GM20000 (cell line): ENCODE measurements at places on chromosomes 5 and 9.

- DNase-seq, result no peak
Measured at GRCh38 chr9:98641695-98642094, 67.0 kb downstream of the GABBR2 start.

- no peak for DNase-seq
Measured at GRCh38 chr5:73780302-73781080, 154.5 kb downstream of the ARHGEF28 start.

GRCh38 chr9:129886226-129887174, 51.2 kb downstream of the USP20 start:
- no peak for DNase-seq

DNA sequence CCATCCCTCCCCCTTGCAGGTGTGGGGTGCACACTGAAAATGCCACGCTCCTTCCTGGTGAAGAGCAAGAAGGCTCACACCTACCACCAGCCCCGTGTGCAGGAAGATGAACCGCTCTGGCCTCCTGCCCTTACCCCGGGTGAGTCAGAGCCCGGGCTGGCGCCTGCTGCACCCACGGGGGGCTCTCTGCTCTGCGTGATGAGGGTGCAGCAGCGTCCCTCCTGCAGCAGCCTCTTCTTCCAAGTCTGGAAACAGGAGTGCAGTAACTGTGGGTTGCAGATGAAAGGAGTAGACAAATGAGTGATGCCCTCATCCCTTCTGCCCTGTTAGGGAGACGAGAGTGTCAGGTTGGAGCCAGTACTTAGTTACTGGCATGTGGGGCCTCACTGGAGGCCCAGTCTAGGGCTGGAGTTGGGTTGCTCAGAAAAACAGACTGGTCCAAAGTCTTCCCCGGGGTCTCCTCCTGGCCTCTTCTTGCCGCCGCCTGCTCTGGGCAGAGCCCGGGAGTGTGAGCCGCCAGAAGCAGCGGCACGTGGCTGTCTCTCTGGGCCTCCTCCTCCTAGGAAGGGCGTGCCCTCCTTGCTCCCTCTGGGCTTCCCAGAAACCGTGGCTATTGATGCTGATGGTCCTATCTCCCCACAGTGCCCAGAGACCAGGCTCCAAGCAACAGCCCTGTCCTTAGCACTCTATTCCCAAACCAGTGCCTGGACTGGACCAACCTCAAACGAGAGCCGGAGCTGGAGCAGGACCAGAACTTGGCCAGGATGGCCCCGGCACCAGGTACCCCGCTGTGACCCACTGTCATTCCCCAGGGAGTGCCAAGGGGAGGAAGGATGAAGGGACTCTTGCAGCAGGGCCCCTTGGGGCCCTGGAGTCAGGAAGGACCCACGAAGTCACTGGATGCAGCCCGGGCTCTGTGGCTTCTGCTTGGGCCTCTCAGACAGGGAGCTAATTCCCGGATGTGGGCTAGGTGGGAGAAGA, 8.4 kb downstream of the GFI1B start:
- no peak for DNase-seq

- DNase-seq, result no peak
Measured at GRCh38 chr5:29218138-29218537, 1975.3 kb upstream of the CDH6 start.
